Muscle of arm (tissue), 14 donors: ENCODE measurements at places on chromosomes 16 and 17.

GRCh38 chr16:4505356-4506147 is 29.4 kb downstream of the HMOX2 start:
- no peak for DNase-seq

GRCh38 chr17:57794841-57795240 is 49.7 kb upstream of the CCDC182 start:
- no peak for DNase-seq

DNA sequence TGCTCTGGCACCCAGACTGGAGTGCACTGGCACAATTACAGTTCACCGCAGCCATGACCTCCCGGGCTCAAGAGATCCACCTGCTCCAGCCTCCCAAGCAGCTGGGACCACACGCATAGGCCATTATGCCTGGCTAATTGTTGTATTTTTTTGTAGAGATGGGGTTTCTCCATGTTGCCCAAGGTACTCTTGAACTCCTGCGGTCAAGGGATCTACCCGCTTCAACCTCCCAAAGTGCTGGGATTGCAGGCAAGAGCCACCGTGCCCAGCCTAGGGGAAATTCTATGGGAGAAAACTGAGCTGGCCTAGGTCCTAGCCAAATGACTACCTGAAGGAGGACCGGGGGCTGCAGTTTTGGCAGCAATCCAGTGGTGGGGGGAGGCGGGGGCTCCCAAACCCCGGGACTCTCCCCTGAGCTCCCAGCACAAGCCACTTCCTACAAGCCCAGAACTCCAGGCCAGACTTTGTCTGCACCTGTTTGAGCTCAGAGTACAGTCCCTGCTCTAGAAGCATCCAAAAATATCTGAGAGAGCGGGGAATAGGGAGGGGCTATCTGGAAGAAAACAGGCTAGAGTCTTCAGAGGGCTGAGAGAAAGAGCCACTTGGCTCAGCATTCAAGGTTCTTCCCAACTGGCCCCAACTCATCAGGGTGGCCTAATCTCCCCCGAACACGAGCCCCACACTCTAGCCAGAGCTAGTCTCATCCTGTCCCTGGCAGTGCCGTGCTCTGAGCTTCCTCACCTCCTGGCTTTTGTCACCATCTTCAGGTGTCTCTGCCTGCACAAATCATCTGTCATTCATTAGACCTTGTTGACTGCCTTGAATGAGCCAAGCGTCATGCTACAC is 9.1 kb downstream of the SRL start:
- peak; percentile 81 for DNase-seq

DNA sequence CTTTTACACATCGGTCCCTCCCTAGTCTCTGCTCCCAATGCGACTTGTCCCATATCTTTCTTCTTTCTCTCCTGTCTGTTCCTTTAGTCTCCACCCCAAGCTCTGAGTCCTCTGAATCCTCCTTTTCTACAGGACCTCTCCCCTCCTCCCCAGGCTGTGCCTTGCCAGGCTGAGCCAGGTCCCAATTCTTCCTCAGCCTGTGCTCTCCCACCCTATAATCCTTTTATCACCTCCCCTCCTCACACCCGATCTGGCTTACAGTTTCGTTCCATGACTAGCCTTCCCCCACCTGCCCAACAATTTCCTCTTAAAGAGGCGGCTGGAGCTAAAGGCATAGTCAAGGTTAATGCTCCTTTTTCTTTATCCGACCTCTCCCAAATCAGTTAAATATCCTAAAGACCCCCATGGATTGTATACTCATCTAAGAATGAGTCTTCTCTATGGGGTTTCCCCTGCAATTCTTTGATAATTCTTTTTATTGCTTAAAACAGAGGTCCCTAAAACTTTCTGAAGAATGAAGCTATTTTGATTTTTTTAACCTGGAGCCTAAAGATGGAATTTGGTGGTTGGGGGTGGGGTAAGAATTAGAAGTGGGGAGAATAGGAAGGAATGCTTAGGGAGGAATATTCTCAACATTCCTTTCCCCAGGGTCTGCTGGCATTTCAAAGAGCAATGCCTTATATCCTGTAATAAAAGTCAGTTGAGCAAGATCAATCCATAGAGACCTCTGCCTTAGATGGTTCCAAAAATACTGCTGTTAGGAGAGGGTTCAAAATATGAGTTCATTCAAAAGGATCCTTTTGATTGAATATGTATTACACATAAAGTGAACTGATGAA is 102.8 kb downstream of the MYO1D start:
- DNase-seq = no peak

DNA sequence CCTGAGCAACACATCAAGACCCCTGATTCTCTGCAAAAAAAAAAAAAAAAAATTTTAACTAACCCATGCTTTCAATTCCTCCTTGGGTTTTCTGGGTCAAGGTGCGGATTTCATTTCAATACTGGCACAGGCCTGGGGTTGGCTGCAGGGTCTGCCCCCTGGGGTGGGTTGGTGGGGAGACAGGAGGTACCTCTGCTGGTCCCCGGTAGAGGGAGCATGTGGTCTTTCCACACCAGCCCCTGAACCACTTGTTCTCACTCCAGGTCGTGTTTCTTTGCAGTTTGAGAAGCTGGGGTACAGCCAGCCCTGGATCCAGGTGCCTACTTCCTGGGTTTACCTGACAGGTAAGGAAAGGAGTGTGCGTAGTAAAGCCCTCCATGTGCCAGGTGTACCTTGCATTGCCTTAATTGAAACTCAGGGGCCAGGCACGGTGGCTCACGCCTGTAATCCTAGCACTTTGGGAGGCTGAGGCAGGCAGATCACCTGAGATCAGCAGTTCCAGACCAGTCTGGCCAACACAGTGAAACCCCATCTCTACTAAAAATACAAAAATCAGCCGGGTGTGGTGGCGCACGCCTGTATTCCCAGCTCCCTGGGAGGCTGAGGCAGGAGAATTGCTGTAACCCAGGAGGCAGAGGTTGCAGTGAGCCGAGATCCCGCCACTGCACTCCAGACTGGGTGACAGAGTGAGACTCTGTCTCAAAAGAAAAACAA is 21.8 kb downstream of the SDR42E2 start:
- no peak for DNase-seq
